ENCODE measurements at places on chromosomes 13 and 19.

GRCh38 chr13:72427757-72428528, 299.5 kb downstream of the MZT1 start:
- no peaks in the 10 kb centered on the region for H3K4me1 ChIP-seq
- H3K36me3 ChIP-seq: no peaks in the 10 kb centered on the region
- no peak for DNase-seq
- no peak overlapping the region for H3K27ac ChIP-seq
- no peaks in the 10 kb centered on the region for H3K27me3 ChIP-seq

DNA sequence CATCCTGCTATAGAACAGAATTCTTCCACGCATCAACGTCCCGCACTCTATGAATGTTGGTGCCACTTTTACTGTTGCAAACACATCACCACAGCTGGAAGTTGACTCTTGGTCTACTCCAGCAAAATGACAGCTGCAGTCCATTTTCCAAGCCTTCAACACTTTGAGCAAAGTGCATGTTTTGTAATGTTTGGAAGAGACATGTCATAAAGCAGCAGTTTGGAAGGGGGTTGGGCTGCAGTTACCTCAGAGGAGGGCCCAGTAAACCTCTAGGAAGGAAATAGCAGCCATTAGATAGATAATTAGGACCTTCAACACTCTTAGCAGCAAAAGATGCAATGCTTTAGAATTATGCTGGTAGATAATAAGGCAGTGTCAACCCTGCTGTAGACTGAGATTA, 323.6 kb downstream of the TDRD3 start:
- no peak for DNase-seq
- H3K4me3 ChIP-seq: no peak overlapping the region
- H3K27me3 ChIP-seq: no peaks in the 10 kb centered on the region
- H3K4me1 ChIP-seq: no peaks in the 10 kb centered on the region

DNA sequence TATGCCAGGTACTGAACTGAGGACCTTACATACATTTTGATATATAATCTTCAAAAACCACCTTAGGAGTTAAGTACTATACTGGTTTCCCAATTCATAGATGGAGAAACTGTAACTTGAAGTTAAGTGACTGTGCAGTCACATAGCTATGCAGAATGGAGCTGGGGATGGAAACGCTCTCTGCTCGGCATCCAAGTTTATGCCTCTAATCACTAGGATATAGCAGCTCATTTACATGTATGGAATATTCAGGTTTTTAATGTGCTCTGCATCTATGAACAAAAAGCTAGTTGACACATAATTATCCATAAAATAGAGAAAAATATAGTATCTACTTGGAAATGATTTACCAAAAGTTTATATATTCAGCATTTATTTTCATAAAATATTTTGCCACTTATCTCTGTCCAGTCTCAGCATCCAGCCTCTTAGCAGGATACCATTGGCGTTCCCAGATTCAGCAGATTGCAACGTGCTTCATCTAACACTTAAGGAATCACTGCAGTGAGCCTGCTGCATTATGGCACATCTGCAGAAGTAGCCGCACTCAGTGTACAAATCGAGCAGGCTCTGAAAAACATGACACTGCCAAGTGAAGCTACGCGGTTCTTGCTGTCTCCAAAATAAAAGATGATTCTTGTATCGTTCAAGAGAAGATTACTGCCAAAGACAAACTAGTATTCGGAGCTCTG, 70.4 kb downstream of the MRPL57 start:
- no peaks in the 10 kb centered on the region for H3K27me3 ChIP-seq
- DNase-seq: no peak
- no peak overlapping the region for H3K4me3 ChIP-seq
- no peaks in the 10 kb centered on the region for H3K36me3 ChIP-seq
- H3K4me1 ChIP-seq: no peaks in the 10 kb centered on the region

GRCh38 chr13:44918326-44919103, 70.8 kb downstream of the NUFIP1 start:
- peak; percentile 73 for DNase-seq
- H3K27me3 ChIP-seq: no peaks in the 10 kb centered on the region
- peak overlapping the region; percentile 59 for H3K4me3 ChIP-seq
- H3K27ac ChIP-seq: peak overlapping the region; percentile 76

- no peak overlapping the region for H3K4me3 ChIP-seq
- no peak overlapping the region for H3K27ac ChIP-seq
- no peak for DNase-seq
- no peaks in the 10 kb centered on the region for H3K27me3 ChIP-seq
- no peaks in the 10 kb centered on the region for H3K4me1 ChIP-seq
Observed at GRCh38 chr19:32598022-32598421, 17.0 kb downstream of the PDCD5 start.

DNA sequence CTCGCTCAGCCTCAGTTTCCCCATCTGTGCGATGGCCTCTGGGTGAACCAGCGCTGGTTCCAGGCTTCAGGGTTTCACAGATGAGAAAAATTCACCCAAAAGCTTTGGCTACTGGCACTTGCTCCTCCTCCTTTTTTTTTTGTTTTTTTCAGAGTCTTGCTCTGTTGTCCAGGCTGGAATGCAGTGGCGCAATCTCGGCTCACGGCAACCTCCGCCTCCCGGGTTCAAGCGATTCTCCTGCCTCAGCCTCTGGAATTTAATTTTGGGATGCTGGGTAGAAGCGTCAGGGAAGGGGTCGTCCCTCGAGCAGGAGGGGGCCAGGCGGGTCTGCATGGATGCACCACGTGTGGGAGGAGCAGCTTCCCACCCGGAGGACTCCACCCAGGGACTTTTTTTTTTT, 7.0 kb downstream of the PRSS57 start:
- no peaks in the 10 kb centered on the region for H3K27me3 ChIP-seq
- no peaks in the 10 kb centered on the region for H3K36me3 ChIP-seq
- H3K4me3 ChIP-seq: no peak overlapping the region
- H3K27ac ChIP-seq: no peak overlapping the region
- no peaks in the 10 kb centered on the region for H3K4me1 ChIP-seq
- DNase-seq: no peak

- H3K27me3 ChIP-seq: no peaks in the 10 kb centered on the region
- H3K36me3 ChIP-seq: no peaks in the 10 kb centered on the region
- H3K4me3 ChIP-seq: no peak overlapping the region
- H3K27ac ChIP-seq: no peak overlapping the region
- DNase-seq: no peak
Observed at GRCh38 chr13:91647361-91647990, 249.1 kb downstream of the GPC5 start.

Data from effector memory CD4-positive, alpha-beta T cell (primary cell).